ENCODE measurements at places on chromosomes 13 and 19.

GRCh38 chr19:5080030-5080654 lies 111.2 kb downstream of the KDM4B start:
- no peak for DNase-seq

- DNase-seq, result no peak
These were observed 284.2 kb downstream of the TBC1D4 start for GRCh38 chr13:75197803-75198202.

DNA sequence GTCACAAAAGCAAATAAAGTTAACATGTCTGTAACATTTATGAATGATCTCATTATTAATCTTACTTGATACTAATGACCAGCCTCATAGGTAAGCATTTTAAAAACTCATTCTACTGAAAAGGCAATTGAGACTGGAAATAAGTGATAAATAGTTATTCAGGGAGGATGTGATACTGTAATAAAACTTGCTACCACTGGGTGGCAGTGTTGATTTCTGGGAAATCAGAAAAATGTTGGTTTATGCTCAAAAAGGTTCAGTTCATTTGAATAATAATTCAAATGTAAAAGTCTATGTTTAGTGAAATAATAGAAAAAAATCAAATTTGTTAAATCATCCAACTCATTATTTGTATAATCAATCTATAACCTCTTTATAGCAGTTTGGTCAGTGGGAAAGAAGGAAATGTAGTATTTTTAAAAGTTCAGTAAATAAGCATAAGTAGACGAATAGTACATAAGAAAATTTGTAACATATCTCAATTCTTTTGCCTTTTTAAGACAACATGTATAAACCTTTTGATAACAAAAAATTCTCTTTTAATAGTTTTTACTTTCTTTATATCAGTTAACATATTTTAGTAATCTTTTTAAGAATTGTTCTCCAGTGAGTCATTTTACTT lies 9.6 kb downstream of the ABHD13 start:
- DNase-seq, result no peak

GRCh38 chr13:41707194-41707821 lies 250.0 kb downstream of the RGCC start:
- DNase-seq, result no peak

- peak; percentile 58 for DNase-seq
These were observed 232.5 kb downstream of the SLC7A1 start for GRCh38 chr13:29362849-29363604.

DNA sequence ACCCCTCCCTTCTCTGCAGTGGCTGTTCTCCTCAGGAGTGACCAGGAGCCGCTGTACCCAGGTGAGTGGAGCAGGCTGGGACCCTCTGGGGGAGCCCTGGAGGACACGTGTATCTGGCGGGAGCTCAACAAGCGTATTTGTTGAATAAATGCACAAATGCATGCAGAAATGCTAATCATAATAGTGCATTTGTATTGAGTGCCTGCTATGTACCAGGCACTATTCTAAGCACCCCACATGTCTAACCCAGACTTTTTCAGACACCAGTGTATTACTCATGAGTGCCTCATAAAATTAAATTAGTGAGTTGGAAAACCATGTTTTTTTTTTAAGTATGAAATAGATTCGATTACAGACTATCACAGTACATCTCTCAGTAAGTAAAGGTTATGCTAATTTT lies 7.9 kb downstream of the HPN start:
- DNase-seq, result no peak

DNA sequence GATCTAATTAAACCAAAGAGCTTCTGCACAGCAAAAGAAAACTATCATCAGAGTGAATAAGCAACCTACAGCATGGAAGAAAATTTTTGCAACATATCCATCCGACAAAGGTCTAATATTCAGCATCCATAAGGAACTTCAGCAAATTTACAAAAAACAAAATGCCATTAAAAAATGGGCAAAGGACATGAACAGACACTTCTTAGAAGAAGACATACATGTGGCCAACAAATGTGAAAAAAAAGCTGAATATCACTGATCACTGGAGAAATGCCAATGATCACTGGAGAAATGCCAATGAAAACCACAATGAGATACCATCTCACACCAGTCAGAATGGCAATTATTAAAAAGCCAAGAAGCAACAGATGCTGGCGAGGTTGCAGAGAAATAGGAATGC lies 32.5 kb downstream of the ZNF582 start:
- DNase-seq, result no peak

GRCh38 chr19:6651965-6652804 lies 17.8 kb downstream of the TNFSF14 start:
- no peak for DNase-seq

- DNase-seq, result no peak
These were observed 31.4 kb downstream of the PPP5C start for GRCh38 chr19:46378268-46378667.

GRCh38 chr19:35169221-35169995 lies 14.9 kb downstream of the FXYD5 start:
- peak; percentile 53 for DNase-seq

GRCh38 chr19:21141787-21142464 lies at the start of gene ZNF431:
ZNF431 (plus strand) TSS chr19:21142040; CDS start chr19:21142184, 144 bp downstream.
- DNase-seq, result peak; percentile 90

DNA sequence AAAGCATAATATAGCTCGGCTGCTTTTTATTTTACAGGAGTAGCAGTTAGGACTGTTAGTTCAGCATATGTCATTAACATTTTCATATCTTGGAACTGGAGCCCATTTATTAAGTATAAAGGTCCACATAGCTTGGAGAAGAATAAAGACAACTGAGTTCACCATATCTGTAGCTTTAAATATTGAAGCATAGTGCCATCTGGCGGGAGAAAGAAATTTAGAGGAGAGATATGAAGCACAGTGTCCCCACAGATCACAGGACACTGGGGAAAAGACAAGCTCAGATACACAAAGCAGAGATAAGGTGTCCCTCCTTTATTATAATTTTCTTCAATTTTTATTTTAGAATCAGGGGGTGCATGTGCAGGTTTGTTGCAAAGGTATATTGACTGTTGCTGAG lies 104.7 kb upstream of the FREM2 start:
- no peak for DNase-seq

DNA sequence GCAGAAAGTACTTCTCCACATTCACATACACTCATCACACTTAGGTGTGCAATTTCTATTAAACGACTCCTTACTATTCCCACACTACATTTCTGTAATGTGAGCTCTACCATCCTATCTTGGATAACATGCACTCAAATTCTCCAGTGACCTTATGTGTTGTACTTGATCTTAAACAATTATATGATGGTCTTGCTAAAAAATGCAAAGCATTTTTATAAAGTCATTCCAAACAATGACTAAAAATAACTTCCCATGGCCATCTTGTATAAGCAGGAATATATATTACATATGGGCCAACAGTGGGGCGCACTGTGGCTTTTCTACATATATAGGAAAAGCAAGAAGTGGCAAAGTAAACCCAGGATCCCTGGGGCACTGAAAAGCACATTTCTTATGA lies 155.5 kb downstream of the FLT1 start:
- no peak for DNase-seq

All from activated CD8-positive, alpha-beta memory T cell treated with anti-CD3 and anti-CD28 coated beads for 24 hours (primary cell).